Daoy (cell line): ENCODE measurements at places on chromosomes 7 and 10. TPM values are rescaled to one million over a fixed set of nuclear protein-coding genes. Genes with fewer than 3 reads are reported as not detected.

DNA sequence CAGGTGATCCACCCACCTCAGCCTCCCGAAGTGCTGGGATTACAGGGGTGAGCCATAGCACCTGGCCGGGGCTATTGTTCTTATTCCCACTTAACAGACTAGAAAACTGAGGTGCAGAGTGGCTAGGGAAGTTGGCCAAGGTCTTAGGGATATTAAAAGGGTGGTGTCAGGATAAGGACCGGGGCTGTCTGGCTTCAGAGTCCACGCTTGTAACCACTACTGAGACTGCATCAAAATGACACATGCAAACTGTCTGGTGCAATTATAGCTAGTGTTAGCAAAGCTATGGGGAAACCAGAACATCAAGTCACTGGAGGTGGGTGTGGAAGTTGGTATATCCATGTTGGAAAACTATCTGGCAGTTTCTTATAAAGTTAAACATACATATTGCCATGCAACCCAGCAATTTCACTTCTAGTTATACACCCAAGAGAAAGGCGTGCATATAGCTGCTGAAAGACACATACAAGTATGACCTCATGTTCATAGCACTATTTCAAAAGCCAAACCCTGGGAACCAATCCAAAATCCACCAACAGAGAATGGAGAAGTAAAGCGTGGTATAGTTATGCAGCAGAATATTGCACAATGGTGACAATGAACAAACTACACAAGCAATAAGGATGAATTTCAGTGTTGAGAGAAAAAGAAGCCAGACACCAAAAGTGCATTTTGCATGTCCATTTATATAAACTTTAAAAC, 33.9 kb upstream of the EEPD1 start:
- DNase-seq: peak; percentile 85

DNA sequence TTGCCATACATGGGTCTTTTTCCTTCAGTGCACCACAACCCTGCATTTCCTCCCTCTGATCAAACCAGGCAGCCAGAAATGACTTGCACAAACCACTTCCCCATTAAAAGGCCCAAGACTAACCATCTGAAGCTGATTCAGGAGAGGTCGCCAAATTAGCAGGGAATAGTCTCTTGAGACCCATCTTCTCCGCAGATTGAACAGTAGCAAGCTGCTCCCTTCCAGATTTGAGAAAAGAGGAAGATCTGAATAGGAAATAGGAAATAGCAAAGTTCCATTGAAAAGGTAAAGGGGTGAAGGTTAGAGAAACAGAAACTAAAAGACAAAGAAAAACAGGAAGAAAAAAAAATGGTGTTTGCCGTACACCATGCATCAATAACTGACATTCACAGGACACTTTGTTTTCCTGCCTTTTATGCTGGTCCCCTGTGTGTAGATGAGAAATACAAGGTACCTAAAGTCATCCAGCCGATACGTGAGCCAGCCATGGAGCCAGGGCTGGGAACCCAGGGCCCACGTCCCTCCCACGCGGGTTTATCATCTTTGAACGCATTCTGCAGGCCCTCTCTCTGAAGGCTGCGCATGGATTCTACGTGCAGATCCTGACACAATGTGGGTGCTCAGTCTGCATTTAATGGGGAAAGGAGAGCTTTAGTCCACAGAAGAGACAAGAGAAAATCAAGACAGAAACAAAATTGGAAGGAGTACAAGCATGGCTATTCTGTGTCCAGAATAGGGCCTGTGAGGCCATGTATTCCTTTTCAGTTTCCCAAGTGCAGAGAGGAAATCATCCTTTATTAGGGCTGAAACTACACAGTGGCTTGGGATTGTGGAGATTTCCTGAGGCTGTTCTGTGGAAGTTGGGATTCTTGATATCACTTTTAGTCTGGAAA, 268.4 kb upstream of the NPVF start:
- DNase-seq: no peak

GRCh38 chr10:112507988-112508387, 61.0 kb downstream of the VTI1A start:
- no peak for DNase-seq

- no peak for DNase-seq
Observed at GRCh38 chr7:80884511-80885195, 34.2 kb downstream of the SEMA3C start.

DNA sequence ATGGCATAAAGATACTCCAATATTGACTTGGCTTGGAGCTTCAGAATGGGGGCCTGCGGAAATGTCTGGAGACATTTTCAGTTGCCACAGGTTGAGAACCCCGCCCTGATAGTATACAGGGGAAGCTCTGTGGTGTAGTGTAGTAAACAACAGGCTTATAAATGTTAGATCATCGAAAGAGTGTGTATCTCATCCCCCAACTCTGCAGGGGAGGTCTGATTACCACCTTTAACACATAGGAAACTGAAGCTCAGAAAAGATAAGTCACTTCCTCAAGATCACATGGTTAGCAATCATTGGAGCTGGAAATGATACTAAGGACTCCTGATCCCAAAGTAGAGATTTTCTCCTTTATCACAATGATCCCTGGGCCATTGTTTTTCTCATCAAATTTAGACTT, 144.5 kb upstream of the BMPER start:
- DNase-seq: no peak

GRCh38 chr10:74947781-74948401, 121.5 kb downstream of the KAT6B start:
- no peak for DNase-seq

Gene SLC29A3
- total RNA-seq: 0.63 and 1.3 TPM in 2 replicates

GRCh38 chr10:83909001-83909400, 230.3 kb upstream of the GHITM start:
- no peak for DNase-seq

Gene KCNMA1
- 28.8 and 32.8 TPM in 2 replicates for total RNA-seq

- no peak for DNase-seq
Observed at GRCh38 chr7:6556196-6556595, 4.9 kb upstream of the GRID2IP start.

GRCh38 chr7:84076219-84076618, 118.4 kb downstream of the SEMA3A start:
- no peak for DNase-seq

Gene PPRC1
- 10.8 and 17.0 TPM in 2 replicates for total RNA-seq

Gene RBP4
- total RNA-seq: not detected in 2 replicates

Gene MYOZ1
- not detected in 2 replicates for total RNA-seq

GRCh38 chr7:37930226-37930948, 9.9 kb downstream of the EPDR1 start:
- no peak for DNase-seq

Gene CCDC172
- not detected in 2 replicates for total RNA-seq

DNA sequence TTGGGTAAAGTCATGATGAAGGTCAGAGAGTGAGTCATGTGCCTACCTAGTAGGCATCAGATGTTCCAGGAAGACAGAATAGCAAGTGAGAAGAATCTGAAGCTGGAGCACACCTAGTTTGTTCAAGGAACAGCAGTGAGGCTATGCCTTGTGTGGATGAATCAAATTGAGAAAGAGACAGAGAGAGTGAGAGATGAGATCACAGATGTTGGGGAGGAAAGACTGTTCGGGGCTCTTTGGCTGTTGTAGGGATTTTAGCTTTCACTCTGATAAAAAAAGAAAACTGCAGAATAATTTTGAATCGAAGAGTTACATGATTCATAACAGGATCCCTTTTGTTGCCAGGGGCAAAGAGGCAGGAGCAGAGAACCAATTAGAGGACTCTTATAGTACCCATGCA, 6.3 kb downstream of the LIPF start:
- no peak for DNase-seq

Gene ZNF32
- 16.5 and 23.5 TPM in 2 replicates for total RNA-seq

Gene SPAM1
- not detected in 2 replicates for total RNA-seq

Gene MSMB
- not detected in 2 replicates for total RNA-seq
